ENCODE measurements at places on chromosomes 5 and 9. TPM values are rescaled to one million over a fixed set of nuclear protein-coding genes. Genes with fewer than 3 reads are reported as not detected.

The PCDHAC1 gene
- 0.17 TPM for total RNA-seq

The SLCO6A1 gene
- total RNA-seq = not detected

The SEMA5A gene
- total RNA-seq = 0.17 TPM

The INSL6 gene
- not detected for total RNA-seq

The AK1 gene
- total RNA-seq = 42.2 TPM

The SPZ1 gene
- total RNA-seq = not detected

The HRH2 gene
- not detected for total RNA-seq

The ENTREP1 gene
- total RNA-seq = 8.0 TPM

The DHFR gene
- total RNA-seq = 13.6 TPM

All from dermis blood vessel endothelial cell (primary cell).